Metanephros (tissue), 2 donors: ENCODE measurements at places on chromosomes 2 and 18. TPM values are rescaled to one million over a fixed set of nuclear protein-coding genes. Genes with fewer than 3 reads are reported as not detected.

Gene CASP10
- 23.4 TPM for total RNA-seq

Gene MC2R
- not detected for total RNA-seq

Gene PGAP1
- total RNA-seq = 31.6 TPM

Gene FAHD2A
- total RNA-seq = 46.1 TPM

Gene FSHR
- not detected for total RNA-seq

Gene CHST10
- total RNA-seq = 17.0 TPM

Gene PDCD1
- 0.58 TPM for total RNA-seq

Gene CFAP221
- total RNA-seq = 15.8 TPM

Gene RNF138
- total RNA-seq = 37.1 TPM

Gene RAX
- not detected for total RNA-seq

Gene CXCR1
- 1.4 TPM for total RNA-seq

Gene IL36A
- not detected for total RNA-seq

Gene SOCS6
- 24.6 TPM for total RNA-seq

Gene THSD7B
- 6.5 TPM for total RNA-seq

Gene PAX3
- total RNA-seq = 0.58 TPM

Gene AKAIN1
- not detected for total RNA-seq

Gene SH3BP4
- 47.8 TPM for total RNA-seq

Gene B3GNT7
- total RNA-seq = 4.7 TPM

Gene ANKRD53
- 0.41 TPM for total RNA-seq

Gene PRKD3
- total RNA-seq = 54.7 TPM

Gene LAMA1
- total RNA-seq = 63.7 TPM

Gene SIX2
- 10.7 TPM for total RNA-seq

Gene TUBB8B
- not detected for total RNA-seq

Gene IL1F10
- total RNA-seq = not detected

Gene CFAP210
- total RNA-seq = 0.23 TPM
